H9 (cell line): ENCODE measurements at places on chromosomes 4 and X. TPM values are rescaled to one million over a fixed set of nuclear protein-coding genes. Genes with fewer than 3 reads are reported as not detected.
A peak's percentile ranks its signal among the peaks of the same experiment; 100 is the strongest.

- no peak for DNase-seq
Measured at GRCh38 chr4:127007305-127007704, 625.5 kb upstream of the INTU start.

- DNase-seq: no peak
Measured at GRCh38 chr4:73817341-73817740, 19.1 kb upstream of the CXCL6 start.

GRCh38 chr4:151784706-151785105, 23.9 kb upstream of the GATB start:
- DNase-seq: no peak

GRCh38 chr4:37837446-37837845, 11.0 kb downstream of the PGM2 start:
- no peak for DNase-seq

GRCh38 chr4:17771284-17771908, 10.0 kb downstream of the FAM184B start:
- no peak for DNase-seq

GRCh38 chr4:102501447-102501696, 213 bp downstream of the NFKB1 start:
- DNase-seq: no peak

DNA sequence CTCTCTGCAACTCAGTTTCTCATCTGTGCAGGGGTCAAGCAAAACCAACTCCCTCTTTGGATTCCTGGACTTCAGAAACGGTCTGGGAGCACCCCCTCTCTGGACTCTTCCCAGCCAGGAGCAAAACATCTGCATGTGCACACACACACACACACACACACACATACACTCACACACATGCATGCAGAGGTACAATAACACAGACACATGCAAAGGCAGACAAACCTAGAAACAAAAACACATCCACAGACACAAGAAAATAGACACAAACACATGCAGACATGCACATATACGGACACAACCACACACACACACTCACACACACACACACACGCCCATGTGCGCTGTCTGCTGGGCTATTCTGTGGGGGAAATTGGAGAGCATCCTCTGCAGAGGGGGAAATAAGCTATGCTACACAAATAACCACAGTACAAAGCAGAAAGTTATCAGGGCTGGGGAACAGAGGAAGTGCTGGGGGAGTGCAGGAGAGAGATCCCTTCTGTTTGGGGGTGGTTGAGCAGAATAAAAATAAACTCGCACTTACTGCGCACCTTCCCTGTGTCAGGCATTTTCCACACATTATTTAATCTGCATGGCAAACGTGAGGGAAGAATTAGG, 19.9 kb downstream of the IQSEC2 start:
- no peak for DNase-seq

DNA sequence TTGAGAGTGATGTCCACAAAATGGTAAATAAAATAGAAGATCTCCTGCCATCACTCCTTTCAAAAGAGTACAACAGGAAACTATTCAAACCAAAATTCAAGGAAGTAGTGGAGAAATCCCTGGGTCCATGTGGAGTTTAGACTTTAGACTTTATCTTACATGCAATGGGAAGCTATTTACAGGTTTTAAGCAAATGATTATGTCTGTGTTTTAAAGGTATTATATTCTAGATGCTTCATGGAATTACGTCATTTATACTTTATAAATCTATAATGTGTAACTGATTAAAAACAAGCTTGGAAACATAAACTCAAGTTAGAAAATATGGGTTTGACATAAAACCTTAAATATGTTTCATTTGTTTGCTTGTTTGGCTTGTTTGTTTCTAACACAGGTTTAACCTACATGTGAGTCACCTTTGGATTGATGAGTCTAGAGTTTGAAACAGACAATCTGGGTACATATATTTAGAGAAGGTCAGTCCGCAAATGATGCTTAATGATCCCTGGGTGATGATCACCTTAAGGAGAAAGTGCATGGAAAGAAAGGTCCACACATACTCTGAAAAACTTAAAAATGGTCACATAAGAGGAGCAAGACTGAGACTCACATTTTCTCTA, 519.6 kb upstream of the AGA start:
- DNase-seq: no peak

GRCh38 chrX:55624403-55624802, 1.2 kb downstream of the FOXR2 start:
- DNase-seq: no peak

DNA sequence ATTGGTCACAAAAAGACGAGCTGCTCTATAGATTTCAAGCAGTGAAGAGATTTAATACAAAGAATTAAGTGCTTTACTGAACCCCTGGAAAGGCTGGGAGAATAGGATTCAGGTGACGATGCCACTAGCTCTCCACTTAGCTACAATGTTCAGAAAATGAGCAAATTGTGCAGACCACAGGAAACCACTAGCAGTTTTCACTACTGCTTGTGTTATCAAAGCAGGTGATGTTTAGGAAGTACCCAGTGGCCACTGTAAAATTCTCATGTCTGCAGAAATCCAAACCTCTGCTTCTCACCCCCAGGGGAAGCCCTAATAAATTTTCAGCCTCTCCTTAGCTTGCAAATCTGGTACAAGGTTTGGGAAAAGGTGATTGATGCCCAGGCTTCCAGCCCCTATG, 165.1 kb downstream of the IL1RAPL1 start:
- no peak for DNase-seq

- DNase-seq: peak; percentile 27
Measured at GRCh38 chrX:137848266-137848905, 282.5 kb downstream of the ZIC3 start.

GRCh38 chrX:86946569-86946968, 571.0 kb upstream of the KLHL4 start:
- no peak for DNase-seq

DNA sequence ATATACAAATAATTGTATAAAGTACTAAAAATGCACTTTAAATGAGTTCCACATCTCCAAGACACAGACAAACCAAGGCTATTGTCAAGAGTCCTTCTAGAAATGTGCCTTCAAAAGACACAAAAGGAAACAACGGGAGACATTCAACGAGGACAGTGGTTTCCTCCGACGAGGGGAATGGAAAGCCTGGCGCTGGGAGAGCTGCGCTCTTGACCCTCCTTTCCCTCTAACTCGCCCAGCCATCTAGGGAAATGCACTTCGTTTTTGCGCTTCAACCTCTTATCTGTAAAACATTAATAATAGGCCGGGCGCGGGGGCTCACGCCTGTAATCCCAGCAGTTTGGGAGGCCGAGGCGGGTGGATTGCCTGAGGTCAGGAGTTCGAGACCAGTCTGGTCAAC, 37.0 kb downstream of the ZFP42 start:
- DNase-seq: peak; percentile 66

- no peak for DNase-seq
Measured at GRCh38 chr4:56408978-56409377, 21.7 kb upstream of the AASDH start.

GRCh38 chrX:71450433-71451106, 82.3 kb upstream of the OGT start:
- DNase-seq: no peak

GRCh38 chrX:129653971-129654651, 645 bp downstream of the APLN start:
- no peak for DNase-seq

DNA sequence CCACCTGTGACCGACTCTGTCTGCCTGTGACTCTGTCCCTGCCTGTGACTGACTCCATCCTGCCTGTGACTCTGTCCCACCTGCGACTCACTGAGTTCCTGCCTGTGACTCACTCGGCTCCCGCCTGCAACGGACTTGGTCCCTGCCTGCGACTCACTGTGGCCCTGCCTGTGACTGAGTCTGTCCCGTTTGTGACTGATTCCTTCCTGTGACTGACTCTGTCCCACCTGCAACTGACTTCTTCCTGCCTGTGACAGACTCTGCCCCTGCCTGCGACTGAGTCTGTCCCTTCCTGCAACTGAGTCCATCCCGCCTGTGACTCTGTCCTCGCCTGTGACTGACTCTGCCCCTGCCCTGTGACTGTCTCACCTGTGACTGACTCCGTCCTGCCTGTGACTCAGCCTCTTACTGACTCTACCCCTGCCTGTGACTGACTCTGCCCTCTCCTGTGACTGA, 9.6 kb upstream of the UVSSA start:
- DNase-seq: no peak

- DNase-seq: no peak
Measured at GRCh38 chrX:10952619-10953018, 158.5 kb upstream of the HCCS start.

DNA sequence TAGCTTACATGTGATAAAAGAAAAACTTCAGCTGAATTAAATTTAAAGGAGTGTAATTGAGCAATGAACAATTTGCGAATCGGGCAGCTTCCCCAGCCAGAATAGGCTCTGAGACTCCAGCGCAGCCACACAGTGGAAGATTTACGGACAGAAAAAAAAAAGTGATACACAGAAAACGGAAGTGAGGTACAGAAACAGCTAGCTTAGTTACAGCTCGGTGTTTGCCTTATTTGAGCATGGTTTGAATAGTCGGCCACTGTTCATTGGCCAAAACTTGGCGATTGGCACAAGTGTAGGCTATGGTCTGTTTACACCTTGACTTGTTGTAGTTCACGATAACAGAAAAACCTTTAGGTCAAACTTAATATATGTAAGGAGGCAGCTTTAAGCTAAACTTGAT, 16.7 kb upstream of the SUPT20HL1 start:
- DNase-seq: no peak

The CITED1 gene
- total RNA-seq: 1.1 and 1.8 TPM in 2 replicates

The DRD5 gene
- not detected in 2 replicates for total RNA-seq

The VCX2 gene
- total RNA-seq: not detected in 2 replicates

The USP27X gene
- total RNA-seq: 5.7 and 6.3 TPM in 2 replicates

The LRCH2 gene
- 6.3 and 6.6 TPM in 2 replicates for total RNA-seq

The DUSP21 gene
- not detected in 2 replicates for total RNA-seq

The SUPT20HL1 gene
- total RNA-seq: not detected in 2 replicates

The PCDH11X gene
- total RNA-seq: 29.4 and 31.0 TPM in 2 replicates

The CDKN2AIP gene
- total RNA-seq: 23.0 and 24.0 TPM in 2 replicates
